ENCODE measurements at places on chromosomes 4 and X.

- no peak for DNase-seq
These were observed 117.4 kb downstream of the ATRX start for GRCh38 chrX:77668391-77669237.

DNA sequence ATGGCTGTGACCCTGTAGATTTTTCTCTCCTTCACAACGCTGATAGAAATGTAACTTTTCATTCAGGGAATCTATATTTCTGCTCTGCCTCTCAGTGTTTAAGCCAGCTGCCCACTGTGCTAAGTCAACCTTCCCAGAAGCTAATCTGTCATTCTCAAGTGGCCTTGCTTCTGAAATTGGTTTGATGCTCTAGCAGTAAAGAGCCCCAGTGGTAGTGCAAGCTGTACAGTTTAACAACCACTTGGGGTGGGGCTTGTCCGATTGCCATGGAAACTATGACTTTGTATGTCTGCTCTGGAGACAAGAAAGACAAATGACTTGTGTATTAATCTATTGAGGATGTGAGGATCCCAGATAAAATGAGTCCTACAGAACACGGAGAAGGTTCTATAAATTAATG is 620.9 kb upstream of the GALNT7 start:
- no peak for DNase-seq

- peak; percentile 48 for DNase-seq
These were observed 29.2 kb upstream of the CCNI start for GRCh38 chr4:77104791-77105540.

DNA sequence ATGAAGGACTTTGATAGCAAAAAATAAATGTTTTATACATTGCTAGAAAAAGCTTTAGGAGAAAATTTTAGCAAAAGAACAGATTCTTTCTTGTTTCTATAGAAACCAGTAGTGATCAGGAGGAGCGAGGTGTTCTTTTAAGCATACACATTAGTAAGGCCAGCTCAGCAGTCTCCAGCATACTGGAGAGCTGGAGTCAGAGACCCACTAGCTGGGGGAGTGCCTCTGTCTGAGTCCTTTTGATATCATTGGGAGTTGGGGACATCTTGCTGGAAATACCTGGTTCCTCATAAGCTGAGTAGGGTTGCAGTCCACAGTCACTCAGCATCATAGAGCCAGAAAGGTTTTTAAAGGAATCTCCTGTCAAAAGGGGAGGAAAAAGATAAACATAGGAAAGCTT is 67.4 kb downstream of the AFF2 start:
- no peak for DNase-seq

DNA sequence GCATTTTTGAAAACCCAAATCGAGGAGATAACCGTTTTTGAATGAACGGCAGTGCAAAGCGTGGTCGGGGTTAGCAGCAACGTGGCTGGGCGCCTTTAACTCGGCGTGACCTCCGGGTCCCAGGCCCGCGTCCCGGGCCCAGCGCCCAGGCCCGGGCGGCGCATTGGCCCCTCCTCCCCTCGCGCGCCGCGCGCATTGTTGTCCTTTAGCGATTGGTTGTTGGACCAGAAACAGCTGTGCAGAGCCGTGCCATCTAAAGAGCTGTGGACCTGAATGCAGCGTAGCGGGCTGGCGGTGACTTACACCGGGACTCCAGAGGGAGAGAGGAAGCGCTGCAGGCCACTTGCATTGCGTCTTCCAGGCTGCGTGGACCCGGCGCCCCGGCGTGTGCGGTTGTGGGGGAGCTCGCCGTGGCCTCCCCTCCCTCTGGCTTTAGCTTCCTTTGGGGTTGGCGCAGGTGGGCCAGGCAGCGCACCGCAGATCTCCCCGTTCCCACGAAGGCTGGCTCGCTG is at the start of gene STOX2:
Gene STOX2 (plus strand): TSS at position 227 of the 512 bp plus-strand sequence. CDS start 1,484 bp downstream, outside the sequence.
- peak; percentile 48 for DNase-seq

GRCh38 chrX:56786889-56787733 is 58.1 kb downstream of the NBDY start:
- DNase-seq = no peak

DNA sequence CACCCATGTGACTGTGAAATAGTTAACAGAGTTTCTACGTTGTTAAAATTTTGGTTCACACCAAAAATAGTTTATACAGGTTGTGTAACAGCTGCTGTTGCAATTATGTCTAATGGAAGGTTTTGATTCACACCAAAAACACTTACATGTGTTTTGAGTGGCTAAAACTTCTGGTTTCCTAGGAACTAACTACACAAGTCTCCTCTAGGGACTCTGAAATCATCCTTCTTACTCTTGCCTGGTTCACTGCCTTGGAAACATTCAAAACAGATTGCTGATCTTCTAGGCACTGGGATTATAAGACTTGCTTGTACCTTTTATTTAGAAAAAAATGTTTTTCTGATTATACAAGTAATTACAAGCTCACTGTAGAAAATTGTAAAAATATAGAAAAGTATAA is 14.9 kb upstream of the MORC4 start:
- DNase-seq = no peak

DNA sequence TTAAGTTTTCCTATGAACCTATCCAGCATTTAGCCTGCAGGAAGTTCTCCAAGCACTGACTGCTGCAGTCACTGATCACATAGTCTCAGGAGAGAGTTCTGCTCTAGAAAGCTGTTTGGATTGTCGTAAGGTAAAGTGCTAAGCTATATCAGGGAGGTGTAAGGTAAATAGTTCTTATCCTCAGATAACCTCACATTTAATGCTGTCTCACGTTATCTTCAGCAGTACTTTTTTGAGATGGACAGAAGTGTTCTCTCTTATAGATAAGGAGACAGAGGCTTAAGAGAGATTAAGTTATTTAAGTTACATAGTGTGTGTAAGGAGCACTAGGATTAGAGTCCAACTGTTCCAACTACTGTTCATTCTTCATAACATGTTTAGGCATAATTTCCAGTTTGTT is 77.9 kb downstream of the STIM2 start:
- DNase-seq = no peak

- DNase-seq = no peak
These were observed 91.2 kb downstream of the LPAR4 start for GRCh38 chrX:78838709-78839108.

DNA sequence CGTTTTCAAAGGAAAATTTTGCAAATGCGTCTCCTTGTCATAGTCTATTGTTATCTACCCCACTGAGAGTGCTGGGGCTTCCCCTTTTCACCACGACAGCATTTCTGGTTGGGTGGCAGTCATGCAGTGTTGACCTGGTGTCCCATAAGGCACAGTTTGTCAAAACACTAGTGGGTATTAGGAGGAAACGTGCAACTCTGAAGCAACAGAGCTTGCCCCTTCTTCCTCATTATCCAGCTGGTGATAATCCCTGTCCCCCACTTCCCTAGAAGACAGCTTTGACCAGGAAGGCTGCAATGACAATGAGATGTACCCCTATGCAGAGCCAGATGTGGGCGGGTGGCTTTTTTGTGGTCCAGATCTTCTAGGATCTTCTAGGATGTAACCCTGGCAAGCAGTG is 1.8 kb downstream of the TBC1D1 start:
- no peak for DNase-seq

GRCh38 chr4:132299841-132300240 is 849.3 kb upstream of the PCDH10 start:
- DNase-seq = no peak

GRCh38 chrX:39984191-39984956 is 113.4 kb downstream of the BCOR start:
- DNase-seq = no peak

DNA sequence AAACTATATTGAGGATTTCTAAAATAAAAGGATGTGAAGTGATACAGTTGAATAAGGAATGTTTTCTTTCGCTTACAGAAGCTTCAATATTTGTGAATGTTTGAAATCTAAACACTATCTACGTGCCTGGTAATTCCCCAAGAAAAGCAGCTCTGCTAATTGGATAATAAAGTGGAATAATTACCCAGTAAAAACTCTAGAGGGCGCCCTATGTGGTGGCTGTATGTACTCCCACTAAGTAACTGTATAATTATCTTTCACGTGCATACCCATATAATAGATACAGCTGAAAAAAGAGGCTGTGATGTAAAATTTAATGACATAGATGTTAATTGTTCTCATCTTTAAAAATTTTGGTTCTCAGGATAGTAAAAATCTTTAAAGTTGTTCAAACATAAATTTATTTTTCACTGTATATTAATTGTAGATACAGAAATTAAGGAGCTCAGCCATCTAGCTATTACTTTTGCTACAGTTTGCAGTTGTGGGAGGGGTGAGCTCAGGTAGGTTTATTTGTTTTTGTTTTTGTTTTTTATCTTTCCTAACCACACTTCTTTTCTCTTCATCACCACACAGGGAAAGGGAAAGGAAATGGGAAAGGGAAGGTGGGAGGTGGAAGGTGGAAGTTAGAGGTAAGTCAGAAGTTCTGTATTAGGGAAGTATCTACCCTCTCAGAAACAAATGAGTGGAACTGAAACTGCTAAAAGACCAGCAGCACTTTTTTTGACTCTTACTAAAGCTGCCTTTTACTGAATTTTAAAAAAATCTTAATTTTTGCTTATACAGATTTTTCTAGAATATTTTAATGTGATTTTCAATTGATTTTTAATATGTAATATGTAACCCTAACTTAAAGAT is 151.7 kb upstream of the RPS6KA6 start:
- DNase-seq = no peak

DNA sequence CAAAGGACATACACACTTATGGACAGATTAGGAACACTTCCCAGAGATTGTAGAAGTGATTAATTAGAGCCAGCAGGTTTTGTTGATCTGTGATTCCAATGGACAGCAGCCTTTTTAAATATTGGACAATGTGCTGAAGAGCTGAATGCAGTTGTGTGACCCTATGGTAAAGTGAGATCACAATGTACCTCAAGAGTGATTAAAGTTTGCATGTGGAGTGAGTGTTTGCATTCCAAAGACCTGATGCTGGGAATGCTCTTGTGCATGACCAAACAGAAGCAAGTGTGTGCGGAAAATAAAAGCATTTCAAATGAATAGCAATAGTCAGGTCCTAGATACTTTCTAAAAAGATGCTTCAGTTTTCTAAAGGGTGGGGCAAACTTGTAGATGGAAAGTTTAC is 154.1 kb downstream of the BANK1 start:
- DNase-seq = no peak

All from thoracic aorta (tissue), 2 donors.